ENCODE measurements at places on chromosomes 12 and 14.

- DNase-seq = no peak
Observed at GRCh38 chr14:60515511-60516289, 6.8 kb downstream of the SIX6 start.

DNA sequence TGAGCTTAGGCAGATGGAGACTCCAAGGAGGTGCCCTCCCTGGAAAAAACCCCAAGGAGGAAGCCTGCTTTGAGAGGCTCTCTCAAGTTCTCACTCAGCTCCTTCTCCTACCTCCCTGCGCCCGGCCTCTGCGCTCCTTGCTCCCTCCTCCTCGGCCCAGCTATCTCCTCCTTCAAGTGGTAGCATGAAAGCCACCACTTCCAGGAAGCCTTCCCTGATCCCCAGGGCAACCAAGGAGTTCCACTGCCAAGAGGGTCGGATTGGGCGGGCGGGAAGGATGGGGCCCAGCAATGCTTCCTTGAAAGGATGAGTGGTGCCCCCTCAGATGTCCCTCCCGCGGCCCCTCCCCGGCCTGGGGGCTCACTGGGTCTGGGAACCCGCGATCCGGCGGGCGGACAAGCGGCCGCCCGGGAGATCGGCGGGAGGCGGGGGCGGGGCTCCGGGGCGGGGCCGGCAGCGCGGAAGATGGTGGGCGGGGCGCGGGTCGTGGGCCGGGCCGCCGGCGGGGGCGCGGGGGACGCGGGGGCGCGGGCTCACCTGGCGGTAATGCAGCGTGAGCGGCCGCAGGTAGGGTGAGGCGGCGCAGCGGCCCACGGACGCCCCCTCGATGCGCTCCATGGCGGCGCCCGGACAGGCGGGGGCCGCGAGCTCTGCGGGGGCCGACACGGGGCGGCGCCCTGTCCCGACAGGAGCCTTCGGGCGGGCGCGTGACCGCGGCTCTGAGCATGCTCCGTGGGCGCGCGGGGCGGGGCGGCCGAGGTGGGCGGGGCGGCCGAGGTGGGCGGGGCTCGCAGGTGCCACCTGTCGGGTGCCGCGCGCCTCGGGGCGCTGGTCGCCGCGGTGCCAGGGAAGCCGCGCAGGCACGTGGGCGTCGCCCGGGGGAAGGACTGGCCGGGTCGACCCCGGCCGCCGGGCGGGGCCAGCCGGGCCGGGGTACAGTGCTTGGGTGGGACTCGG is at the start of gene NUDT14:
NUDT14 (minus strand) TSS at position 721 of the 957 bp plus-strand sequence; CDS start at position 618, 103 bp downstream.
- peak; percentile 93 for DNase-seq

DNA sequence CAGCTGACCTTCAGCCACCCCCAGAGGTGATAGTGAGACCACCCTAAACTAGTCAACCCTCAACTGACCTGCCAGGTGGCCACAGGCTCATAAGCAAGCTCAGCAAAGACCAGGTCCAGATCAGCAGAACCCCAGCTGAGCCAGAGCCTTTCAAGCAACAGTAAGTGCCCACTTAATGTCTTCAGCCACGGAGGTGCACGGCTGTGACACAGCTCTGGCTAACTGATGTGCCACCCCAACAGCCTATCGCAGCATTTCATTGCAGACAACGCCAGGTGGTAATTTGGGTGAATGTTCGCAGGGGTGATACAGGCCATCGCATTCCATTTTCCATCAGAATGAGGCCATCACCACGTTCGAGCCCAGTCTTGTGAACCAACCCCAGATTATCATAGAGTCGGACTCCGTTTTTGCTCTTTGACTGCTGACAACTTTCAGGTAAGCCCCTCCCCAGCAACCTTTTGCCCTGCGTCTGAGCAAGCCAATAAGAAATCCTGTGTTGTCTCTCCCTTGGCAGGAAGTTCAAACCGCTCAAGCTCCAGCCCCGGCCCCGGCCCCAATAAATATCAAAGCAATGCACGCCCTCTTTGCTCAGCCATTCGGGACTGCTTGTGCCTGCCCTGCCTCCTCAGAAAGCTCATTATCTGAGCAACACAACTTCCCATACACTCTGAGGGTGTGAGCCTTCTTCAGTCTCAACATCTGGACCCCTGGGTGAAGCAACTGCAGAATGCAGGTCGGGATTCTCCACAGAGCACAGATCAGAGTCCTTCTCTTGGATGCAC is 44.4 kb downstream of the JAG2 start:
- no peak for DNase-seq

DNA sequence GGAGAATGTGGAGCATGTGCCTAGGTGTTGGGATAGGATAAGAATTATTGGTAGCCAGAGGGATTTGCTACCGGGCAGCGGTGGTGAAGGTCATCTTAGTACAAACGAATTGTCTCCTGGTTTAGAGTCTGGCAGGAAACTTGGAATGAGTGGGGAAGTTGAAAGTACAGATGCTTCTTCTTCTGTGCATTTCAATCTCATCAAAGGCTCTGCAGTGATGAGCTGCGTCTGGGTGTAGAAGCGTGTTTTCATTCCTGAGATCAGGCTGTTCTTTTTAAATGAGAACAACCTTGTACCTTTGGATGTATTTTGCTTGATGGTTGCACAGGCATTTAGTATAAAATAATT is 2.1 kb downstream of the WNK1 start:
- DNase-seq = no peak

DNA sequence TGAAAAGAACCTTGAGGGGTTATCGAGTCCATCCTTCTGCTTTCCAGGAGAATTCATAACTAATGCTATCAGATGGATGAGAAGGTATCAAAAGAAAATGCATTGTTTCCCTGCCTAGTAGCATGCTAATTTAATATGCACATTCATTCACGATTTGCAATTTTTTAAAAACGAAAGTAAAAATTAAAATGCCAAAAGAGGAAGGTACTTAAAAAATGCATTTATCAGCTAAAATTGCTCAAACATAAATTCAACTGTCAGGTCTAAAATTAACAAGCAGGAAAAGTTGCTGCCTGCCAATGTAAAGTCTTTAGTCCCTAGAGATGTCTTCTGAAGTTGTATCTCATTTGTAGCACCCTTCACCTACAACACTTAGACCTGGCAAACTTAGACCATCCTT is 7.9 kb downstream of the ATF7 start:
- DNase-seq = no peak

GRCh38 chr14:67940486-67941455 is 121.2 kb downstream of the RAD51B start:
- no peak for DNase-seq

DNA sequence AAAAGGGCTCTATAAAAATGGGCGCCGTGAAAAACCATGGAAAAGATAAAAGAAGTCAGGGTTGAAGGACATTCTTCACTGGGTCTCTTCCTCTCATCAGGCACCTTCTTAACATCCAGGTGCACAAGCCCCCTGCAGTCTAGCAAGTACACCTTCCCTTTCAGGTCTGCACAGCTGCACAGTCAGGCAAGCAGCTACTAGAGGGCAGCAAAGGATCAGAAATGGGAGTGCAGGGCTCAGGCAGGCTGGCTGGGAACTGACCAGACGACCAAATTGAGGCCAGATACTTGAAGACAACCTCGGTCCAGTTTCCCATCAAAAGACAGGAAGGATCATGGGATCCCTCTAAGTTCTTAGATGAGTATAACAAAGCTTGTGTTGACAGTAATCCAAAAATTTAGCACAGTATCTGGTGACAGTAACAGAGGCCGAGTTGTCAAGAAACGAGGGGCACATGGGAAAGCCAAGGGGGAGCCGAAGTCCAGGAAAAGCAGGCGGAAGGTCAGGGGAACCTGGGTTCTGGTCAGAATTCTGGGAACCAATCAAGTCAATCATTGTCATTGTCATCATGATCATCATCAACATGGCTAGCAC is 10.1 kb upstream of the GRIP1 start:
- peak; percentile 26 for DNase-seq

DNA sequence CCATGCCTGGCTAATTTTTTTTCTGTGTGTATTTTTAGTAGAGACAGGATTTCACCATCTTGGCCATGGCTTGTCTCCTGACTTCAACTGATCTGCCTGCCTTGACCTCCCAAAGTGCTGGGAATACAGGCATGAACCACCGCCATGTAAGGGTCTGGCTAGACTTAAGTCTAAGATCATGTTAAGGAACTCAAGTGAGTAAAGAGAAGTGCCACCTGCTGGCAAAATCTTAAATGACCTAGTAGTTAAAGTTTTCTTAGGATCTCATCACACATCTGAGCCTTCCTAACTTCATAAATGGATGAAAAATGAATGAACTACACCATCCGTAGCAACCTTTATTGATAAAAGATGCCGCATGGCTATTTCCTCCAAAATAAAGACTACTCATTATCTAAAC is 1.7 kb upstream of the C12orf56 start:
- peak; percentile 47 for DNase-seq

GRCh38 chr12:5650281-5650680 is 218.4 kb downstream of the NTF3 start:
- no peak for DNase-seq

DNA sequence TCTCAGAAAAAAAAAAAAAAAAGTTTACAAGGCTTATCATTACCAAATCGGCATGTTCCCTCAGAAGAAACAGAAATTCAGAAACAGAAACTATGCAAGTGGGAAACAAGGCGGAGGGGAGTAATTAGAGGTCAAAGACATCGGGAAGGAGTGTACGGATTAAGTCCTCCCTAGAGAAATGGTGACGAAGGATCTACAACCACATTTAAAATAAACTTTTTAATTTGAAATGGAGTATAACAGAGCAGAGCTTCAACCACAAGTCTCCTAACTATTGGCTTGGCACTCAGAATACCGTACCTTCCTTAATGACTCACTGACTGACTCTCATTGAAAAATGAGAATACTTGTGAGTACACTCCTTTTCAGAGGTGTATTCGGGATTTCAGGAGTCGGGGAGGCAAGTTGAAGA is 908 bp downstream of the ENTPD5 start:
- DNase-seq = peak; percentile 32

GRCh38 chr12:81573228-81573627 is 185.9 kb downstream of the PPFIA2 start:
- DNase-seq = no peak

GRCh38 chr12:3473844-3474243 is 17.2 kb upstream of the PRMT8 start:
- no peak for DNase-seq

- no peak for DNase-seq
Observed at GRCh38 chr12:5497329-5498053, 65.6 kb downstream of the NTF3 start.

DNA sequence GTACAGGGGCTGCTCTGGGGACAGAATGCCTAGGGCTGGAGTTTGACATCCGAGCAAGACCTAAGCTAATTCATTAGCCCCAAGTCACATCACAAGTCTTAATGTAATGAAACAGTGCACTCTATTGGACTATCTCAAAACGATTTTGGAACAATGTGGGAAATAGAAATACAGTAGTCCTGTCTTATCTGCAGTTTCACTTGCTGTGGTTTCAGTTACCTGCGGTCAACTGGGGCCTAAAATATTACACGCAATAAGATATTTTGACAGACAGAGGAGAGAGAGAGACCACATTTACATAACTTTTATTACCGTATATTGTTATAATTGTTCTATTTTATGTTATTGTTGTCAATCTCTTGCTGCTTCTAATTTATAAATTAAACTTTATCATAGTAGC is 21.1 kb downstream of the MOAP1 start:
- no peak for DNase-seq

DNA sequence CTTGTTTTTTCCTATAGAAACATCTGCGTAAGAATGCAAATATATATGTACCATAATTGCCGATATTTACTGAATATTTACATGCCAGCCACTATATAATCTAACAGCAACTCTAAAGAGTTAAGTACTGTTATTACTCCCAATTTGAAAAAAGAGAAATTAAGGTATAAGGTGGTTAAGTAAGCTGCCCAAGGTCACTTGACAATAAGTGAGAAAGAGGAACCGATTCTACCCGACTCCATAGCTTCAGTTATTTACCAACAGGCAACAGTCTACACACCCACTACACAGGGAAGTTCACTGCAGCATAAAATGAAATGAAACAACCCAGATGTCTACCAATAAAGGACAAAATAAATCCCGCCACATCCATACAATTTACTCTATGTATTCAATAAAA is 1.1 kb downstream of the MIS18BP1 start:
- peak; percentile 16 for DNase-seq

GRCh38 chr12:50006280-50006679 is 19.0 kb downstream of the RACGAP1 start:
- DNase-seq = no peak

DNA sequence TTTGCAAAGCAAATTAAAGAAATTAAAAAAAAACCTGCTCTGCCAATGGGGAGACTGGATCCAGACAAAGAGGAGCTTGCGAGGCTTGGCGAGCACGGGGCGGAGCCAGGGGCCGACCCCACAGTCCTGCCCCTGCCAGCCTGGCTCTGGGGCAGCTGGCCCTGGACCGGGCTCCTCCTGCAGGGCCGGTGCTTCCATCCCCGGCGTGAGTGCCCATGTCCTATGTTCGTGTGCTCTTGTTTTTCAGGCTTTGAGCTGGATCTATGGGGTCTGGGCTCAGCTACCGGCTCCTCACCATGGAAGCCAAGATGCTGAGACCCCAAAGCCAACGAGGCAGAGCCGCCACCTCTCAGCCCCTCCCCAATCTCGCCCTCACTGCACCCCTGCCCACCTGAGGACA is 176.8 kb downstream of the KIF26A start:
- DNase-seq = no peak

DNA sequence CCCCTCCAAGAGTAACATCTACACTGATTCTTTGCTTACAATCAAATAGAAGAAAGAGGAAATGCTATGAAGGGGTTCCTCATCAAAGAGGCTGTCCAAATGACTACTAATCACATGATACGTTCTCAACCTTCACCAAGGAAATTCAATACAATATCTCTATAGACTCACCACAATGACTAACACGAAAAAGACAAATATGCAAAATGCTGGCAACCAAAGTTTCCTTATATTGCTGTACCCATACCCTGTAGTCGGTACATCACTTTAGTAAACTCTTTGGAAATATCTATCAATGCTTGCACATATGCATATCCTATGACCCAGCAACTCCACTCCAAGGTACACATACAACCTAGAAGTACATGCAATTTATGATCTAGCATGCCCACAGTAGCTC is 1296.6 kb downstream of the AACS start:
- no peak for DNase-seq

DNA sequence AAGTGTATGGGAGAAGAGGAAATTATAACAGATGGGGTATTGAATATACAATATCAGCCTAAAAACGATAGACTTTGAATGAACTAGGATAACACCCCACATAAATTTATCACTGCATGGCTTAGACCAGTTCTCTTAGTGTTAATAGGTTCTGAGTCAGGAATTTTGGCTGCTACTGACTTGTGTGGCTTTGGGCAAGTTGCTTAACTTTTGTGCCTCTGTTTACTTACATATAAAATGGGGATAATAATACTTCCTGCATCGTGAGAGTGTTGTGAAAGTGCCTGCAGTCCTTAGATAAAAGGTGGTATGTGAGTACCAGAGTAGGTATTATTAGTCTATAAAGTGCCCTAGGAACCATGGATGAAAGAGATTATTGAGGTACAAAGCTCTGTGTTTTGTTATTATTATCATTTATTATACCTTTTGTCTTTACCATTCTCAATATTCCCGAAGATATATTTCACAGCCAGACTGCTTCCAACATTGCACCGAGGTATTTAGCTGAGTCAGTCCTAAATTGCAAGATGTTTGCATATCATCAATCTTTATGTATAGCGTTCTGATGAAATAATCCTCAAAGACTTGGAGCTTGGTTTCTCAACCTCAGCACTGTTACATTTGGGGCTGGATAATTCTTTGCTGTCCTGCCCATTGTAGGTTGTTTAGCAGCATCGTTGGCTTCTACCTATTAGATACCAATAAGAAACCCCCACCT is 2.3 kb upstream of the PAWR start:
- DNase-seq = no peak
